ENCODE measurements at places on chromosomes 2 and 18. TPM values are rescaled to one million over a fixed set of nuclear protein-coding genes. Genes with fewer than 3 reads are reported as not detected.

DNA sequence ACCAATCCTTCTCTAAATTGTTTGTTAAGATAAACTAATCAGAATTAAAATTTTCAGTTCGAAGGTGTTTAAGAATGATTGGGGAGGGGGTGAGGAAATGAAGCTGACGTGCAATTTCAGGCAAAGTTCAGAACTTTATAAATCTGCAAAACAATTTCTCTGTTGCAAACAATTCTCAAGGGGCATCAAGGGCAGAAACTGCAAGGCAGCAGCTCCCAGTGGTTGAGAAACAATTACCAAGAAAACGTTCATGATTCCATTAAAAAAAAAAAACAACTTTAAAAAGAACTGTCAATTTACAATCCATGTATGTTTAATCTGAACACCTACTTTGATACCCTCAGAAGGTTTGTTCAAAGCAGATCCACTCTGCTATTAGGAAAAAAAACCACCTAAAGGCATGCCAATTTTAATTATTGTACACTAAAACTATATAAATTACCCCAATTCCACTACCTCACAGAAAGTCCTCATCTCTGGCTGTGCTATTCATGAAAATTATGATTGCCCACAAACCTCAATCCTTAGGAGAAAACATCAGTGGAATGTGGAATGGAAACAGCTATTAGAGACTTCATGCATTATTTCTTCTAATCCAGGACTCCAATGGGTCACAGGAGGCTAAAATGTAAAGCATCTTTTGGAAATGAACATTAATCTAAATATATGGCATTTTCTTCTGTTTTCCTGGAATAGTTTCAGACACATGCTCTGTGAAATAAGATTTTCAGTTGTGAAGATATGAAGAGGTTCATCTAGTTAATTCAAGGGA, 119.9 kb upstream of the ACVR1C start:
- no peak overlapping the region for H3K27ac ChIP-seq
- no peak for DNase-seq
- H3K27me3 ChIP-seq: no peaks in the 10 kb centered on the region

GRCh38 chr2:99507937-99508818, 18.4 kb upstream of the REV1 start:
- no peaks in the 10 kb centered on the region for H3K27me3 ChIP-seq
- DNase-seq: no peak
- H3K27ac ChIP-seq: no peak overlapping the region
- no peaks in the 10 kb centered on the region for H3K36me3 ChIP-seq
- H3K4me1 ChIP-seq: peaks cover 8% of the 10 kb centered on the region
- H3K4me3 ChIP-seq: no peak overlapping the region

GRCh38 chr2:235958931-235959410, 209.2 kb downstream of the GBX2 start:
- H3K36me3 ChIP-seq: peaks cover 14% of the 10 kb centered on the region
- no peak overlapping the region for H3K4me3 ChIP-seq
- DNase-seq: no peak

GRCh38 chr2:163681745-163682144, 54.1 kb downstream of the FIGN start:
- no peaks in the 10 kb centered on the region for H3K27me3 ChIP-seq
- H3K4me1 ChIP-seq: peaks cover 20% of the 10 kb centered on the region
- H3K27ac ChIP-seq: peak overlapping the region; percentile 76
- DNase-seq: no peak
- peaks cover 6% of the 10 kb centered on the region for H3K36me3 ChIP-seq
- peak overlapping the region; percentile 17 for H3K4me3 ChIP-seq

The DNAJC5G gene
- not detected for total RNA-seq

DNA sequence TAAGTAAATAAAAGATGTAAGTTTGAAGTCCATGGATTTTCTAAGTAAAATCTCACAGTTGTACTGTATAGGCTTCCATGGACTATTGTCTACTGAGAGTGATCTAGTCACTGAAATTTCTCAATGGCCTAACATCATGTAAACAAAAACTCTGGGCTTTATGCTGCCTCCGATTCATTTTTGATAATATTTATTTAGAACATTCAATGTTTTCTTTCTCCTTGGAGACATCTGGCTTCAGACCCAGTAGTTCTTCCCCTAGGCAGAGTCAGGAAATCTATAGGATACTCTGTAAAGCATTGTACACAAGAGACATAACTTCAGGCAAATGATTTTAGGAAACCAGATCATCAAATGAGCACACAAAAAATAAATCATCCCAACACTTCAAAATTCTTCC, 1208.6 kb upstream of the ZEB2 start:
- no peaks in the 10 kb centered on the region for H3K36me3 ChIP-seq
- no peak overlapping the region for H3K27ac ChIP-seq
- no peaks in the 10 kb centered on the region for H3K27me3 ChIP-seq

GRCh38 chr2:102304268-102304667, 7.1 kb upstream of the IL1RL1 start:
- peak overlapping the region; percentile 2 for H3K27ac ChIP-seq
- DNase-seq: peak; percentile 49
- no peaks in the 10 kb centered on the region for H3K27me3 ChIP-seq

The MYO7B gene
- total RNA-seq: not detected

The ABCG8 gene
- not detected for total RNA-seq

The SPATA3 gene
- total RNA-seq: not detected

- peaks cover 14% of the 10 kb centered on the region for H3K4me1 ChIP-seq
- peaks cover 44% of the 10 kb centered on the region for H3K36me3 ChIP-seq
Observed at GRCh38 chr2:231110551-231110950, 14.3 kb downstream of the HTR2B start.

GRCh38 chr2:233062946-233063268, 2.8 kb downstream of the INPP5D start:
- no peak overlapping the region for H3K27ac ChIP-seq
- H3K27me3 ChIP-seq: no peaks in the 10 kb centered on the region
- H3K4me3 ChIP-seq: no peak overlapping the region
- peaks cover 8% of the 10 kb centered on the region for H3K4me1 ChIP-seq
- no peak for DNase-seq

DNA sequence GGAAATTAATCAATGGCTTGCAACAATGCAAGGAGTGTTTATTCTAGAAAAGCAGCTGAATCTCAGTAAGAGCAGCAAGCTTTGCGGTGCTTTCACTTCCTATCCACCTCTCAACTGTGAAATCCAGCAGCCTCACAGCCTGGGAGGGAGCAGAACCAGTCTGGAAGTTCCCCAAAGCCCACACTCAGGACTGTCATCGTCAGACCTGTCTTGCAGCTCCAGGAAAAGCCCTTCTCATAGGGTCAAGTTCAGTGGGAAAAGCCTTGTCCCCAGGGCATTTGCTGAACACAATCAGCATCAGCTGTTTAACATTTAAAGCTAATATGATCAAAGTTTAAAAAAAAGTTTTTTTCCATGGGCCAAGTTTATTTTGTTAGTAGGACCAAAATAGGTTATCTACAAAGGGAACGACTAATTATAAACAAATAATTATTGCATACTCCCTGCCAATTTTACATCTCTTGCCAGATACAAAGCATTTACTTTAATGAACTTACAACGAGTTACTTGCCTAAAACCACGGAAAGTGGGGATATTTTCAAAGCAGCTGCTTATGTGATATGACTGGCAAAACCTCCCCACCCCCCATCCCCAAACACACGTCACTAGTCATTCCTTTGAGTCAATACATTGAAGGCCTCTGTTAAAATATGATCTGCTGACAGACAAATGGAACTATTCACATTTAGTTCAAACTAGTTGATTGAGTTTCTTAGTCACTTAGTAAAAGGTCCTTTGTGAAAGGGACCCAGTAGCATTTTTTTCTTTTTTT, 36.8 kb downstream of the PARD6G start:
- no peaks in the 10 kb centered on the region for H3K36me3 ChIP-seq
- no peaks in the 10 kb centered on the region for H3K4me1 ChIP-seq
- no peak overlapping the region for H3K4me3 ChIP-seq

The SLC16A14 gene
- total RNA-seq: 0.56 TPM

DNA sequence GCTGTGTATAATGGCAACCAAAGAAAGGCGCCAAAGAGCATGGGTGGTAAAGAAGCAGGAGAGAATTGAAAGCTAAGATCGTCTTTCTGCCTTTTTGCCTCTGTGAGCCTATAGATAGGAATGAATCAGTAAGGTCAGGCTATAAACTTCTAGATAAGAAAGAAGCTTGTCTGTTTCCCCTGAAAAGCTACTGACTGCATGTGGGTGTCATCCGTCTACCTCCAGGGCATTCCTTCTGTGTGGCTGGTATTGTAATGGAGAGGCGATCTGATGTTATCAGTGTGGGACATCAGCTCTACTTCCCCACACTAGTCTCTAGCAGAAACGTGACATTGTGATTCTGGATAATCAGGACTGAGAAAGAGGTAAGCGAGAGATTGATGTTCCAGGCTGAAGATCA, 63.4 kb upstream of the PLA2R1 start:
- no peak overlapping the region for H3K4me3 ChIP-seq
- DNase-seq: no peak
- no peaks in the 10 kb centered on the region for H3K27me3 ChIP-seq
- peaks cover 6% of the 10 kb centered on the region for H3K36me3 ChIP-seq
- no peak overlapping the region for H3K27ac ChIP-seq

DNA sequence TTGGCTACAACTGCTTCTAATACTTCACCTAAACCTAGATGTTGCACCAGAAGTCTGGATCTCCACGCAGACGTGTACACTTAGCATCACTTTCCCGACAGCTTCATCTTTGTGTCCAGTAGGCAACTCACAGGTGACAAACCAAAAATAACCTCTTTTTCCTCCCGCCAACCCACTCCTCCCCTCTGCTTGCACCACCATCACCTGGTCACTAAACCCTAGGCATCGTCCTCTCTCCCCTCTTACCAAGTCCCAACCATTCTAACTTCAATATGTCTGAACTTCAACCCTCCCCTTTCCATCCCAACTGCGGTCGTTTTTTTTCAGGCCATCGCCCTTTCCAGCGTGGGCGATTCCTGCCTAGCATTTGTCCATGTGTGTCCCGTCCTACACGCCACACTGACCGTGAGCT, 413 bp upstream of the CHMP3 start:
- H3K36me3 ChIP-seq: peaks cover 16% of the 10 kb centered on the region
- H3K27me3 ChIP-seq: no peaks in the 10 kb centered on the region
- H3K27ac ChIP-seq: peak overlapping the region; percentile 100
- DNase-seq: no peak

DNA sequence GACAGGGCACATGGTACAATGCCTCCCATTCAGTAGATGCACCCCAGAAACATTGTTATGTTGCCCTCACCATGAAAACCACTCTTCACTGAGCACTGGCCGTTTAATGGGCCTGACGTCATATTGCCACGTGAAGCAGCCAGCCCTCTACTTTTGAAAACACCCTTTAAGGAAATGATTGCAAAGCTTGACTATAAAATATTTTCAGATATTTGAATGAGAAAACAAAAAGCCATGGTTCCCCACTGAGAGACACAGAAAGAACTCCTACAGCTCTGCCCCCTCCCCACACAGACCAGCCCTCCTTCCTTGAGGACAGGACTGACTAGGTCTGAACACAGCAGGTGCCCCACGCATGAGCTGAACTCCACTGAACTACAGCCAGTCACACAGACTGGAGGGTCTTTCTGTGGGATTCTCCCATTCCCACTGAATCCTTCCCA, 349.1 kb downstream of the ANAPC1 start:
- H3K4me1 ChIP-seq: peaks cover 23% of the 10 kb centered on the region
- no peak for DNase-seq
- no peaks in the 10 kb centered on the region for H3K36me3 ChIP-seq
- no peak overlapping the region for H3K4me3 ChIP-seq
- H3K27me3 ChIP-seq: no peaks in the 10 kb centered on the region

GRCh38 chr18:31555971-31556747, 35.5 kb upstream of the TTR start:
- peaks cover 6% of the 10 kb centered on the region for H3K4me1 ChIP-seq
- H3K27ac ChIP-seq: no peak overlapping the region
- no peaks in the 10 kb centered on the region for H3K27me3 ChIP-seq
- H3K4me3 ChIP-seq: no peak overlapping the region
- no peaks in the 10 kb centered on the region for H3K36me3 ChIP-seq
- DNase-seq: peak; percentile 77

GRCh38 chr2:159855557-159856061, 57.6 kb upstream of the CD302 start:
- no peak overlapping the region for H3K27ac ChIP-seq
- H3K4me1 ChIP-seq: peaks cover 6% of the 10 kb centered on the region
- peak; percentile 49 for DNase-seq
- H3K27me3 ChIP-seq: no peaks in the 10 kb centered on the region
- H3K4me3 ChIP-seq: no peak overlapping the region

DNA sequence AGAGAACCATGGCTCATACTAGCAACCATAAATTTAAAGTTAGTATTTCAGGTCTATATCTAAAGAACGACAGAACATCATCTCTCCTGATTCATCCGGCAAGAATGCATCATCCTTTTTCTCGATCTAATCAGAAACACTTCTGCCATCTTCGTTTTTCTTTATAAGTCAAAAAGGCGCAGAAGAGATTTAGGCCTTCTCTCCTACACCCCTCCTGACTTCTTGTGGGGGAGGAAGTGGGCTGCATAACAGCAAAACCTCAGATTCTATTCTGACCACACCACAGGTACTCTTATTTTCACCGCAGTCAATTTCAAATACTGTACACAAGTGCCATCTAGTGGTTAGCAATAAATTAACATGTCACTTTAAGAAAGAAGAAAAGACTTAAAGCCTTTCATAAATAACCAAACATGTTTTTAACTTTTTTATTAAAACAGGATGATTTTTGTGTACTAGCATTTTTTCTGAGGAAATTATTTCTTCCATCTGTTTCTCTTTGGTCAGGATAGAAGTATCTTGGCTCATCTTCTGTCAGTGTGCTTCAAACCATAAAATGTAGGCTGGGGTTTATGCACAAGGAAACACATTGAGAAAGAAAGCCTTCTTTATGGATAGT, 48.4 kb upstream of the PIK3C3 start:
- no peaks in the 10 kb centered on the region for H3K27me3 ChIP-seq
- no peaks in the 10 kb centered on the region for H3K36me3 ChIP-seq
- H3K4me3 ChIP-seq: peak overlapping the region; percentile 52
- H3K27ac ChIP-seq: no peak overlapping the region
- H3K4me1 ChIP-seq: no peaks in the 10 kb centered on the region
- peak; percentile 49 for DNase-seq

GRCh38 chr2:124485659-124486058, 460.6 kb downstream of the CNTNAP5 start:
- DNase-seq: no peak
- no peaks in the 10 kb centered on the region for H3K36me3 ChIP-seq
- peaks cover 2% of the 10 kb centered on the region for H3K4me1 ChIP-seq
- no peak overlapping the region for H3K27ac ChIP-seq

GRCh38 chr2:24400207-24400907, 40.0 kb upstream of the ITSN2 start:
- no peak overlapping the region for H3K27ac ChIP-seq
- no peaks in the 10 kb centered on the region for H3K27me3 ChIP-seq
- no peak for DNase-seq

GRCh38 chr2:105127289-105127915, 89.5 kb downstream of the MRPS9 start:
- no peak overlapping the region for H3K4me3 ChIP-seq
- no peak overlapping the region for H3K27ac ChIP-seq
- no peaks in the 10 kb centered on the region for H3K36me3 ChIP-seq
- no peak for DNase-seq
- H3K4me1 ChIP-seq: peaks cover 5% of the 10 kb centered on the region

The PARD6G gene
- 8.2 TPM for total RNA-seq

Measured in MCF 10A (cell line).